ENCODE measurements at places on chromosomes 13 and 19.

DNA sequence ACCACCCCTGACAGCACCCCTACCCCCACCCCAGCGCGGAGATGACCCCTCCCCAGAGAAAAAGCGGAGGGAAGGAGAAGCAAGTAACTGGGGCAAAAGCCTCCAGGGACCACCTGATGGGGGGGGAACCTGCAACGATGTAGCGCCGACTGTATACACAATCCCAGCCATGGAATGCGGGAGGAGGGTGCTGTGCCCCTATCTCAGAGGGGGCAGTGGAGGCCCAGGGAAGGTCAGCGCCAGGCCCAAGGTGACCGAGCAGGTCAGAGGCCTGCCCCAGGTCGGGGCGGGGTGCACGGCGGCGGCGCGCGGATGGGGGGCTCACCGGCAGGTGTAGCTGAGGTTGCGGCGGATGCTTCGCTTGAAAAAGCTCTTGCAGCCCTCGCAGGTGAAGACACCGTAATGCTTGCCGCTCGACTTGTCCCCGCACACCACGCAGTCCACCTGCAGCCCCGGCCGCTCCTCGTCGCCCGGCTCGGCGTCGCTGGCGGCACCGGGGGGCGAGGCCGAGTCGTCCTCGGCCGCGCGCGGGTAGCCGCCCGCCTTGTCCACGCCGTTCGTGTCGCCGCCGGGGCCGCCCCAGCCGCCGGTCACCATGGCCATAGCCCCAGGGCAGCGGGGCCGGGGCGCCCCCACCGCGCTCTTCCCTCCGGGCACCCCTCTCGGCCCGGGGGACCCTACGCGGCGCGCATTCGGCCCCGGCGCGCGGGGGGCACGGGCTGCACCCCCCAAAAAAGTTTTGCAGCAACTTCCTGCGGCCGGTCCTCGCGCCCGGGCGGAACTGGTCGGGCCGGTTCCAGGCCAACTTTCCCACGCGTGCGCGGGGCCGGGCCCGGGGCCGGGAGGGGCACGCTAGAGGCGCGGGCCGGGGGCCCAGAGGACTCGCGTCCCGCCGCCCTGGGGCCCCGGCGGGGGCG, 843 bp downstream of the NR2F6 start:
- no peak for DNase-seq

DNA sequence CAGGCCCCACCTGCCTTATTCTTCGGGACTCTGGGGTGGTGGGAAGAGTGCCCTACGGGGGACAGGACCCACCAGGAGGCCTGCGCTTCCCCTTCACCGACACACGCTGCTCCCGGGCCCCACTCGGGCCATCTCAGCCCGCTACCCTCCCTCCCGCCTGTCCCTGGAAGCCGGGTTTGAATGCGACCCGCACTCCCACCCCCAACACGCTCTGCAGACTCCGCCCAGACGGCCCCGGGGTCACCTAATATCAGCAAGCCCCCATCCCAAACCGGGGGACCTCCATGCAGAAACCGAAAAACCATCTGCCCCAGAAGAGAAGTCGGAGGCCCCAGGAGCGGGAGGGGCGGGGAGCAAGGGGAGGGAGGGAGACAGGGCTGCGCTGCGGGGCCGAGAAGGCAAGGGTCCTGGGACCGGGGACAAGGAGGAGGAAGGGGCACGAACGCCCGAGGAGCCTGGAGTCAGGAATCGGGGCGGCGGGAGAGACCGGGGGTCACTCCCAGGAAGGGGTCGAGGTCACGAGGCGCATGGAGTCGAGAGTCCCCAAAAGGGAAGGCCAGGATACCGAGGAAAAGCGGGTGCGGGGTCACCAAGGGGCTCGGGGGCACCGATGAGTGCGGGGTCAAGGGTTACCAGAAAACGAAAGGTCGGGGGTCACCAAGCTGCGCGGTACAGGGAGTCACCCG, 766 bp downstream of the SBNO2 start:
- DNase-seq: peak; percentile 22

GRCh38 chr19:18058208-18059009, 28.3 kb downstream of the IL12RB1 start:
- peak; percentile 78 for DNase-seq

GRCh38 chr13:80717776-80718175, 376.9 kb upstream of the SPRY2 start:
- DNase-seq: no peak

DNA sequence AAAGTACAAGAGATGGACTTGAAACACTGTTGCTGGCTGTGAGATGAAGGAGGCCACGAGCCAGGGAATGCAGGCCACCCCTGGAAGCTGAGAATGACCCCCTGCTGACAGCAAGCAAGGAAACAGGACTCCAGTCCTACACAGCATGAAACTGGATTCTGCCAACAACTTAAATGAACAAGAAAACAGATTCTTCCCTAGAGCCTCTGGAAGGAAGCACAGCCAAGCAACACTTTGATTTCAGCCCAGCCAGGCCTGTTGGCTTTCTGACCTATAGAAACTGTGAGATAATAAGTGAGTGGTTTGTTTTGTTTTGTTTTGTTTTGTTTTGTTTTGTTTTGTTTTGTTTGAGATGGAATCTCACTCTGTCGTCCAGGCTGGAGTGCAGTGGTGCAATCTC, 105.3 kb upstream of the CACNA1A start:
- DNase-seq: no peak

- no peak for DNase-seq
Observed at GRCh38 chr19:5439452-5439851, 15.8 kb upstream of the ZNRF4 start.

DNA sequence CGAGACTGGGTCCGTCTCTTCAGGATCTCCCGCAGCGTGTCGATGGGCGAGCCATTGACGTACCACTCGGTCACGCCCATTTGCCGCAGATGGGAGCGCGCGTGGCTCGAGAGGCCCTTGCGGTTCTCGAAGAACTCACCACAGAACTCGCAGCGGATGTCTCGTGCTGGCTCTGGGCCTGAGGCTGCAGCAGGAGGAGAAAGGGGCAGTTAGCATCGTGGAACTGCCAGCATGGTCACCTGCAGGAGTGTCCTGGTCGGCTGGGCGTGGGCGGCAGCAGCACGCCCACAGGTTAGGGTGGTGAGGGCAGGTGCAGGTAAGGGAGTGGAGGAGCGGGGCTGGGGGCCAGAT, 8.5 kb upstream of the AKAP8L start:
- DNase-seq: no peak

DNA sequence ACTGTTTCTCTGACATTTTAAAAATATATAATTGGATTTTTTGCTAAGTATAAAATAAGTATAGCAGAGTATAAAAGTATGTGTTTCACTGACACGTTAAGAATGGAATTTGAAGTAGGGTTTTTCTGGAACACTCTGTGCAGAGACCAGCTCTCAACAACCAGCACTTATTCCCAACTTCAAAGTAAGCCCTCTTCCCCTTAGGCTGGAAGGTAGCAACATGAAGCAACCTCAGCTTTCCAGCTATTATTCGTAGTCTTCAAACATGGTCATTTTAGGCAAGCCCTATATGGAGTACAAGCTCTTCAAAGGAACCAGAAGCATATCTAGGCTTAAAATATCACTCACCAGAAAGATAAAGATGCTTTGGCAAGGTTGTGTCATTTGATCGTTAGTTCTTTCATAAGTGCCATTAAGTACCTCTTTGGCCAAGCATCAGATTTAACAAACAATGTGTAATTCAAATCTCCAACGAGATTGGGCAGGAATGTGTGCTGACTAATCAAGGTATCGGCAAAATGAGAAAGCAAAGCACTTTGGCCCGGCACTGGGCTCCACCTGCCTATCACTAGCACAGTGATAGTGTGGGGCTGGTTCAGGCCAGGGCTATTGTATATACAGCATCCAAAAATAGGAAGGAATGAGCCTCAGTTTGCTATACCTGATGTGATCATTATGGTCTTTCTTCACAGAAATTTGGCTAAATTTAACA, 95.9 kb upstream of the FREM2 start:
- DNase-seq: no peak

DNA sequence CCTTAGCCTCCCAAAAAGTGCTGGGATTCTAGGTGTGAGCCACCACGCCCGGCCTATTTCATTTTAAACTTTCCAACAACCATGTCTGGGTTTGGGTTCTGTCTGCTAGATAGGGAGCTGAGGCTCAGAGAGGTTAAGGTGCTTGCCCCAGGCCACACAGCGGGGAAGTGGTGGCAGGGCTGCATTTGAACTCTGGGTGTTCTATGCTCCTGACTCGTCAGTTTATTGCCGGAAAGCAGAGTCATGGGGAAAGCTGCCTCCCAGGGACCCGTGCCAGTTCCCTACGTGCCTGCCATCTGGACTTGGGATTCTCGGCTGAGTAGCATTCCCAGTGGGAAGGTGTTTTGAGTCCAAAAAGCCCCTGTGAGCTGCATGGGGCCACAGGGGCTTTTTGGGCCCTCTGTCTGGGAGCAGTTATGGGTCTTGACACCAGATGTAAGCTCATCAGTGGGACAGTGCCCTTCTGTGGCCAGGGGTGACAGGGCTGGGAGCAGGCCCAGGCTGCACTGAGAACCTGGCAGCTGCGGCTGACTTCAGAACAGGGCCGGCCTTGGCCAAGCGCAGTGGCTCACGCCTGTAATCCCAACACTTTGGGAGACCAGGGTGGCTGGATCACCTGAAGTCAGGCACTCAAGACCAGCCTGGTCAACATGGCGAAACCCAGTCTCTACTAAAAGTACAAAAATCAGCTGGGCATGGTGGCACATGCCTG, 10.9 kb downstream of the RFX1 start:
- DNase-seq: no peak

DNA sequence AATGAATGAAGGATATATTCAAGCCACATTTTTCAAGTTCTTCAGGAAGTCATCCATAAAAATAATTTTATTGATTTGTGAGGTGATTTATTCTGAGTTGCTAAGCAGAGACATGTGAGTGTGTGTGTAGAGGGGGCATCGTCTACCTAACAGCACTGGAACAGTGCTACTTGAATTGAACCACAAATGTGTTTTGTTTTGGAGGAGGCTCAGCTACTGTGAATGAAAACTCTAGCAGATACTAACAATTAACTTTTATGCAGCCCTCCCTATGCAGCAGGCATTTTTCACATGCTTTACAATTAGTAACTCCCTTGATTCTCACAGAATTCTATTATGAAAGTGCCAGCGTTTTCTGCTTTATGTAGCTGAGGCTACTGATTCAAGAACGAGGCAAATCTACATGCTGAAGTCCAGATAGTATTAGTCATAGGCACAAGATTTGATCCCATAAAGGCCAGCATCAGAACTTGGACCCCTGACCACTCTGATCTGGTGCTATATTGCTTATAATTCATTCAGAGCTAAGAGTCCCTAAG, 103.7 kb downstream of the MYO16 start:
- DNase-seq: no peak

GRCh38 chr13:23743278-23744076, 145.7 kb downstream of the MIPEP start:
- DNase-seq: no peak

GRCh38 chr13:73625562-73626339, 508.5 kb downstream of the KLF12 start:
- no peak for DNase-seq

- DNase-seq: no peak
Observed at GRCh38 chr13:60001889-60002288, 161.8 kb downstream of the DIAPH3 start.

- DNase-seq: no peak
Observed at GRCh38 chr19:13864667-13865570, 12.0 kb upstream of the NANOS3 start.

DNA sequence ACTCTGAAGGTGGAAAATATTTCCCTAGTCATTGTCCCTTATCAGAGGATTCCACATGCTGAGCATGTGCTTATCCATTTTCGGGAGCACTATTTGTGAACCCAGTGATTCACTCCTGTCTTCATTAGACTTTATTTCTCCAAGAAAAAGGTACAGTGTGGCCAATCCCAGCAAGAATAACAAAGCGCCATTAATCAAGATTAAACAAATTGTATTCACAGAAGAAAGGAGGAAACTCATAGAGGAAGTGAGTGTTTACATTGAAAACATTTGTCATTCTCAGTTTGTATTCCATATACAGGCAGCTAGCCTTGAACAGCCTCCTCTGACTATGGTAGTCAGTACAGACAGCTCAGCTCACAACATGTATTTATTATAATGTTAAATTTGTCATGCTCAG, 1669.9 kb upstream of the SPRY2 start:
- DNase-seq: peak; percentile 6

DNA sequence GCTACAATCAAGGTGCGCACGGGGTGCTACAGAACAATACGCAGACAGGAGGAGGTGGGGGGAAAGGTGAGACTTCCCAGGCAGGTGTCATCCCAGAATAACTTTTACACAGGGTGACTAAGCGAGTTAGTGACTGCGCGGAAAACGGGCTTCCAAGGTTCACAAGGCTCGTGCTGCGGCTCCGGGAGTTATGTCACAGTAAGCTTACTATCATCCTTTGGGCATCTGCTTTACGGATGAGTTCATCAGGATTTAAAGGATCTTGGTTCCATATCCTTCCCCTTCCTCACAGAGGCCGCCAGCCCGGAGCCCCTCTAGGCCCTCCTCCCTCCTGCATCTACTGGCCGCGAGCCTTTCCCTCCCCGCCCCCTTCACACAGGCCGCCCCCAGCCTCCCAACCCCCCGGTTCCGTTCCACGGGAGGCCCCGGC, 474 bp upstream of the IFT88 start:
- DNase-seq: no peak

GRCh38 chr13:28451482-28452217, 43.3 kb downstream of the FLT1 start:
- DNase-seq: peak; percentile 72

- DNase-seq: peak; percentile 60
Observed at GRCh38 chr13:50156140-50156539, 140.9 kb downstream of the KCNRG start.

GRCh38 chr19:19218911-19219310, 7.2 kb downstream of the NCAN start:
- no peak for DNase-seq

GRCh38 chr19:32364040-32364439, 18.6 kb downstream of the ZNF507 start:
- DNase-seq: no peak

- DNase-seq: peak; percentile 66
Observed at GRCh38 chr13:33340631-33341030, 55.1 kb upstream of the STARD13 start.

- peak; percentile 67 for DNase-seq
Observed at GRCh38 chr13:59750860-59751259, 412.9 kb downstream of the DIAPH3 start.

GRCh38 chr13:37753776-37754175, 115.8 kb downstream of the TRPC4 start:
- no peak for DNase-seq

- DNase-seq: no peak
Observed at GRCh38 chr13:33128134-33128533, 111.9 kb downstream of the KL start.

DNA sequence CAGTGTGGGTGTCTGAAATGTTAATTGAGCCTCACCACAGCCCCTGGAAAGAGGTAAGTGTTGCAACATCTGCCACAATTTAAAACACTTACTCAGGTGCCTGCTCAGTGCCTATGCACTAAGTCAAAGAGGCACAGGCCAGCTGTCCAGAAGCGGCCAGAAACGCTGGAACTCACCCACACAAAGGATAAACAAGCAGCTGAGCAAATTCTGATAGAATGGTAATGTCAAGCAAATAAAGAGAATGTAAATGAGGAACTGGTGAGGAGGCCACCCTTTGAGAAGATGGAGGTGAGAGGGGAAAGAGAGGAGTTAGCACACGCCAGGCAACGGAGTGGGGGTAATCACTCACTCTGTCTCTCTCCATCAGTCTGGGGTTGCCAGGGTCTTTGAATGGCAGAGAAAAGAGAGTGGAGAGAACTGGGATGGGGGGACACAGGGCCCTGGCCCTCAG, 67.7 kb upstream of the SERP2 start:
- DNase-seq: no peak

GRCh38 chr19:45423033-45423588, 606 bp downstream of the ERCC1 start:
- no peak for DNase-seq
